Right renal pelvis (tissue), 4 donors: ENCODE measurements at places on chromosomes 11 and 22. TPM values are rescaled to one million over a fixed set of nuclear protein-coding genes. Genes with fewer than 3 reads are reported as not detected.

The DLG2 gene
- 13.8 TPM for polyA plus RNA-seq

The DDIAS gene
- polyA plus RNA-seq = 7.3 TPM

The GALNT18 gene
- 26.9 TPM for polyA plus RNA-seq

The KRTAP5-10 gene
- 0.12 TPM for polyA plus RNA-seq

The MB gene
- polyA plus RNA-seq = not detected

- DNase-seq = no peak
Observed at GRCh38 chr22:19287889-19288288, 3.6 kb downstream of the CLTCL1 start.

DNA sequence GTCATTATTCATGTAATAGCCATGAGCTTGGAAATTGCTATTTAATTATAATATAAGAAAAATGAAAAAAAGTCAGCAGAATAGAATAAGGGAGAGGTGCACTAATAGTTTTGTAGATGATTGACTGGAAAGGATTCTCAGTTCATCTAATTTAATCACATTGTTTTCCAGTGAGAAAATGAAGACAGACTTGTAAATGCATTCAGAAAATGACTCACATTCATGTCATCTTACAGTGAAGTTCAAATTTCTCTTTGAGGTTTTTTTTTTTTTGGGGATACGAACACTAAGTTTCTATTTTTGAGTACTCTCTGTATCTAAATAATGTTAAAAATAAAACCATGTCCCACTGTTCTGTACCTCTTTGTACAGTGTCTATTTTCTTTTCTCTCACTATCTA lies 18.5 kb upstream of the OR4A16 start:
- no peak for DNase-seq

GRCh38 chr22:22771696-22772377 lies 115.8 kb upstream of the IGLL5 start:
- DNase-seq = no peak

- DNase-seq = no peak
Observed at GRCh38 chr11:74820763-74821162, 72.1 kb downstream of the RNF169 start.

DNA sequence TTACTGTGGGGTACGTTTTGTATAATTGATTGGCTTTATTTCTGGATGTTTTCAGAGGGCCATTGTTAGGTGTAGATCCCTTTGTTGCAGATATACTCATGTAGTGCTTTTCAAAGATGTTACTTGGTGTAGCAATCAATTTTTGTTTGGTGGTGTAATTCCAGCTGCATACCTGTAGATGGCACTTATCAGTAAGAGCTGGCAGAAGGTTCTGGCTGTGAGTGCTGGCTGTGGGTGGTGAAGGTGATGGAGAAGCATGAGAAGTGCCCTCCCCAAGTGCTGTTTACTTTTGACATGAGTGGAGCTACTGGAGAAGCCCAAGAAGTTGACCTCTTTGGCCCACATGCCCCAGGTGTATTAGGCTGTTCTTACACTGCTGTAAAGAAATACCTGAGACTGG lies 1074.9 kb downstream of the FAM181B start:
- no peak for DNase-seq

GRCh38 chr11:113497066-113497910 lies 22.1 kb upstream of the DRD2 start:
- no peak for DNase-seq

GRCh38 chr11:130692220-130692619 lies 224.1 kb downstream of the SNX19 start:
- no peak for DNase-seq

- no peak for DNase-seq
Observed at GRCh38 chr11:67731583-67731982, 57.2 kb upstream of the ALDH3B2 start.
